ENCODE measurements at places on chromosomes 6 and 20.

DNA sequence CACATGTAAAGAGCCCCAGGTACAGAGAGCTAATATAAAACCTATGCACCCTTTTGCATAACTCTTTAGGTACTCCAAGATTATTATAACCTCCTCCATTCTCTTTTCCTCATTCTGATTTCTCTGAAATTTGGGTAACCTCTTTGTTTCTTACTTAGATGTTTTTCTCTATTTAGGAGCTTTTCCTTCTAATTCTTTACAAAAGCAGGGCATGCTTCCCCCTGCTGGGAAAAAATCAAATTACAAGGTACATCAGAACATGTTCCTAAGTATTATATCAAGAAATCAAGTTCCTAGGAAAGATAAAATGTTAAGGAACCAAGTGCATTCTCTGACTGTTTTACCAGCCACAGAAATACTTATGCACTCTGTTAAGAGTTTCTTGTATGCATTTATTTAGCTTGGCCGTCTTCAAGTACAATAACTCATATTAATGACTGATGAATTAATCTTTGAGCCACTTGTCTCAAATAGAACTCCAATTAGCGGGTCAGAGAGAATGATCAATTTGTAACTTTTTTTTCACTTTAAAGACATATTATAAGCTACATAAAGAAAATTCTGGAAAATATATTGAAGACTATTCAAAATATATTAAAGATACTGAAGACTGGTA, 2.1 kb downstream of the KHDRBS2 start:
- DNase-seq, result no peak

GRCh38 chr6:14275493-14275851, 157.9 kb downstream of the CD83 start:
- no peak for DNase-seq

DNA sequence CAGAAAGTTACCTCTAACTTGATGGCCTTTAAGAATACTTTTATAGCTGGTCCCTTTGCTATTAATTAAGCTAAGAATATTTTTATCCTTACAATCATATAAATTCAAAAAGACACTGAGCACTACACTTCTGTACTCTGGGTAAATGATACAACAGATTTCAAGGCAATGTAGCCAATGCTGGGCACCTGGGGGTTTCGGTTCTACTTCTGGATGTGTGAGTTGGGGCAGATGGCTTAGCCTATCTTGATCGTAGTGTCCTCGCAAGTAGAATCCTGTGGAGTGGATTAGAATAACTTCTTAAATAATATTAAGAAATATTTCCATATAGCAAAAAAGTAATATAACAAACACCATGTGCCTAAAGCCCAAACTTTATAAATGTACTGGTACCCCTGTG, 96.9 kb upstream of the NT5E start:
- DNase-seq, result no peak

DNA sequence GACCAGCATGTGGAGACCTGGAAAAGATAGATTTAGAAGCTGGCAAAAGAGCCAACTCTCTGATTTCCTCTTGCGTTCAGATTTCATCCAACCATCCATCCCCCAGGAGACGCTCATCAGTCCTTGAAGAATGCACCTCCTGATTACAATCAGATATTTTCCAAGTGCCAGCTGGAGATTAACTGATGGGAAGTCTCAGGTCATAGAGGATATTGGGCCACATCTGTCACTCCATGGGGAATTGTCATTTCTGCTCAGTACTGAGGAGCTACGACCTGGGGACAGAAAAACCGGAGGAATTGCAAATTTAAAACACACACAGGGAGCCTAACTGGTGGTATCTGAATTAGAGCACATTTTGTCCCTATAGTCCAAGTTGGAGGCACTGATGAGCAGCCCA, 496.2 kb upstream of the SULF2 start:
- DNase-seq, result no peak

GRCh38 chr6:111989743-111990142, 64.2 kb upstream of the CCN6 start:
- DNase-seq, result no peak
